Panc1 (cell line): ENCODE measurements at places on chromosomes 11 and 22. TPM values are rescaled to one million over a fixed set of nuclear protein-coding genes. Genes with fewer than 3 reads are reported as not detected.

PLAAT2 gene
- not detected for total RNA-seq

SHANK2 gene
- total RNA-seq = 1.7 TPM

DNA sequence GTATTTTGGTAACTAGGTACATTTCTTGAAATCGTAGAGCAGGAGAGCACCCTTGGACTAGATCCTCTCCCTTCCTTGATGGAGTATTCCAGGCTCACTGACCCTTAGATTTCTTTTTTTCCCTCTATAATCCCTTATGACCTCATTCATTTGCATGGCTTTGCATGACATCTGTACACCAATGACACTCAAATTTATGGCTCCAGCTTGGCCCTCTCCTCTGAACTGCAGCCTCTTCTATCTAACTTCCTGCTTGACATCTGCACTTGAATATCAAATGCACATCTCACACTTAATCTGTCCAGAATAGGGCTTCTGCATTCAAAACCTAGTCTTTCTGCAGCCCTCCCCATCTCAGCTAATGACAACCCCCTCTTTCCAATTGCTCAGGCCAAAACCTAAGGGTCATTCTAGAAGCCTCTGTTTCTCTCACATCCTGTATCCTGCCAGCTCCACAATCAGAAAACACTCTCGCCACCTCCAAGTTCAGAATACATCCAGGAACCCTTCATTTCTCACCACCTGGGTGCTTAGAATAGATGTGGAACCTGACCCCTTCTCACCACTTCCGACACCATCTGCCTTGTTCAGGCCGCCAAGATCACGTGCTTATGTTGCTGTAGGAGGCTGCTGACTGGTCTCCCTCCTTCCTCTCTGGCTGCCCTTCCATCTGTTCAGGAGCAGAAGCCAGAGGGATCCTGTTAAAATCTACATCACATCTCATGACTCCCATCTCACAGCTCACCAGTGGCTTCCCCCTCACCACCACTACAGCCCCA lies 138.9 kb upstream of the MTNR1B start:
- no peak for DNase-seq

DNA sequence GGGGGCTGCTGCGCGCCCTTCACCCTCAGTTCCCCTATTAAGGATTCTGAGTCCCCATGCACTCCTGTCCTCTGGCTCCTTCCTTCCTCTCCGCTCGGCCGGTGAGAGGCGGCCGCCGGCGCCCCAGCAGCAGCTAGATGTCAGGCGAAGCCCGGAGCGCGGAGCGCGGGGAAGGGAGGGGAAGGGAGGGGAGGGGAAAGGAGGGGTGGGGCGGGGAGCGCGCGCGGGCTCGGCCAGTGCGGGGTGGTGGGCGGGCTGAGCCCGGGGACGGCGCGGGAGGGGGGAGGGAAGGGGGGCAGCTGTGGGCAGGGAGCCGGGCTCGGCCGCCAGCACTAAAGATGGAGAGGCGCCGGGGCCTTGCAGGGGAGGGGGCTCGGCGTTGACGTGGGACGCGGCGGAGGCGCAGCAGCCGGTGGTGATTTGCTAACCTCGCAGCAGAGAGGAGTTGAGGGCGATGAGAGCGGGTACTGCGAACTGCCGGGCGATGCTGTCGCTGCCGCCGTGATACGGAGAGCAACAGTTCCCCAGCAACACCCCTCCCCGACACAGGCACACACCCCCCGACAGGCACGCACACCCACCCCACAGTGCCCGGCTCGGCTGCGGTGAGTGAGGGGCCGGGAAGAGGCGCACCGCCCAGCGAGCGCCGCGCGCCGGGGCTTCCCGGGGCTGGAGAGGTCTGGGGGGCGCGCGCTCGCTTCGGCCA lies at the start of gene ZBTB16:
TSS of gene ZBTB16 (plus strand) at position 434 of the 706 bp plus-strand sequence. CDS start 3,590 bp downstream, outside the sequence.
- DNase-seq = no peak

SELENOM gene
- 84.4 TPM for total RNA-seq

GRCh38 chr11:9461760-9462134 lies 935 bp downstream of the ZNF143 start:
- DNase-seq = no peak

DNA sequence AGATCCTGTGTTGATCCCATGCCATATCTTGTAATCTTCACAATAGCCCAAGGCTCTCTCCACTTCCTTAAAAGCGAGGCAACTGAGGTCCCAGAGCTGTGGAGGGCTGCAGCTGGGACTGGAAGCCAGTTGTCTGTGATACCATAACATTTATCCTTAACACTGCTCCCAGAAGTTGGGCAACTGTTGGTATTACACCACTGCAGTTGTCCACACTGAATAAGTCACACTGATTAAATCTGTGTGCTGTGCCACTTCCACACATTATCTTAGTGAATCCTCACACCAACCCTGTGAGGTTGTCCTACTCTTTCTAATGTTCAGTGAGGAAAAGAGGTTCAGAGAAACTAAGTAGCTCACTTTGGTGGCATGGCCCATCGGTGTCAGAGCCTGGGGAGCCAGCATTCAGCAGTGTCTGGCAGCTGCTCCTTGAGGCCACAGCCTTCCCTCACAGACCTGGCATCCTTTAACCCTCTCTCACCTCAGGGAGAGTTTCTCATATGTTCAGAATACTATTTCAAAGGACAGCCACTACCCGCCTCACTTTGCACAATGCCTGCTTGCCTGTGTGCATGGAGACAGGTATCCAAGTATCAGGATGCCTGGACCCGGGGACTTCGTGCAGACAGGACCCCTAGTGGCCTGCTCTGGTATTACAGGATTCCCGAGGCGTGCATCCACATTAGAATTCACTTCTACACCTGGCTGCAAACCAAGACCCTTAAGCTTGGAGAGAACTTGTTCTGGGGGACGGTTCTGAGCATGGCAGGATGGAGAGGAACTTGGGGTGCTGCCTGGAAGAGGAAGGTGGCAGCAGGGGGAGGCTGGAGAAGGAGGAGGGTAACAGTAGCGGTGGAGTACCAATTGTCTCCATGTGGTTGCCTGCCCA lies 221.9 kb upstream of the TBCEL start:
- peak; percentile 45 for DNase-seq

- no peak for DNase-seq
Observed at GRCh38 chr22:35913925-35914324, 114.7 kb downstream of the RBFOX2 start.

OVOL1 gene
- total RNA-seq = 0.23 TPM

RPLP2 gene
- 3,468 TPM for total RNA-seq

GRCh38 chr11:102459393-102459792 lies 6.8 kb upstream of the TMEM123 start:
- DNase-seq = no peak

GRCh38 chr11:44327730-44328129 lies 17.8 kb upstream of the ALX4 start:
- no peak for DNase-seq

DNA sequence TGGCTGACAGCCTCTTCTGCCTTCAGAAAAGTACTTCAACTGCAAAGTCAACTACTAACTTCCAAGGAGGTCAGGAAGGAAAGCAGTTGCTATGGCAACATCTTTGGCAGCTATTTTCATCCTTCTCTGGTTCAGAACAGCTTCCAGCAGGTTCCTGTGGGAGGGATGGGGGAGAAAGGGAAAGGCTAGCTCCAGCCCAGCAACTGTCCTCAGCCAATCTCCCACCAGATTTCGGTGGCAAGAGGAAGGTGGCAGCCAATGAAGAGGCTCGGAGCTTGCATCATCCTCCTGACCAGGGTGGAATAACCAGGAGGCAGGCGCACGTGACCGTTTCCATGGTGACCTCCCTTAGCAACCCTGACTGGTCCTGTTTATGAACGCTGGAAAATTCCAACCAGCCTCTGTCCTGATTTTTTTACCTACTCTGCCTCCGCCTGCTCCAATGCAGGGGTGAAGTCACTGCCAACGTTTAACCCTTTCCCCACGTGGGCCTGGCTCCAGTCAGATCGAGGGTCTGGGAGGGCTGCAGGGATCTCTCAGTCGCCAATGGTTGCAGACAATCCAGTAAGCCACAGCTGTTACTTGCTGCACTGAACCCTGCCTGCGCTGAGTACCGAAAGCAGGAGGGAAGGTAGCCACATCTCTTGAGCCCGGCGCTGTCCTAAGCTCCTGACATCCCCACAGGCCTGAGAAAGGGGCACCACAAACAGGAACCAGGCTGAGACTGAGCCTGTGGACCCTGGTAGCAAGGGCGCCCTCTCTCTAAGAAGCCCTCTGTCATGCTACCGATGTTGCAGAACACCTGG lies 11.2 kb upstream of the MALAT1 start:
- DNase-seq = peak; percentile 96

- no peak for DNase-seq
Observed at GRCh38 chr11:58506935-58507334, 970 bp downstream of the OR5B21 start.

OR5P2 gene
- total RNA-seq = not detected

DNA sequence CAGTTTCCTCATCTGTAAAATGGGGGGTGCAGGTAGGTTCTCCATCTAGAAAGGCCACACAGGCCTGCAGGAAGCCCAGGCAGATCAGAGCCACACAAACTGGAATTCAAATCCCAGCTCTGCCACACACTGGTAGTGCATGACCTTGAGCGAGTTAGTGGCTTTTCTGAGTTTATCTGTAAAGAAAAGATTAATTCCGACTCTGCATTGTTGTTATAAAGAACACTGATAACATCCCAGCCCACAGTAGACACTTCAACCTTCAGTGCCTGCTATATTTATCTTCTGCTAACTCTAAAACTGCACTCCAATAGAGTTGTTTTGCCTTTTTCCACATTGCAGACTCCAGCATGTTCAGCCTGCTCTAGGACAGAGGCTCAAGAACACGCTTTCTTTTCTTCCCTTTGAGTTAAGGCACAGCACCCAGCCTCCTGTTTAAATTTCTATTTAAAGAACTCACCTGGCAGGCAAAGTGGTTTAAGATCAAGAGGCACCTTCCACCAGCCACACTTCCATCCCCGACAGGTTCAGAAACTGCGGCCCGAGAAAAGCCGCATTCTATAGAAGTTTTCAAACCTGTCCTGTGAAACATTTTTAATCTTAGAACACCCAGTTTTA lies 133.9 kb downstream of the PLEKHA7 start:
- no peak for DNase-seq
